Activated CD4-positive, CD25-positive, alpha-beta regulatory T cell treated with anti-CD3 and anti-CD28 coated beads, Interleukin-2, amount 50 U/mL, for 72 hours (primary cell): ENCODE measurements at places on chromosomes 7 and 10.
A peak's percentile ranks its signal among the peaks of the same experiment; 100 is the strongest.

DNA sequence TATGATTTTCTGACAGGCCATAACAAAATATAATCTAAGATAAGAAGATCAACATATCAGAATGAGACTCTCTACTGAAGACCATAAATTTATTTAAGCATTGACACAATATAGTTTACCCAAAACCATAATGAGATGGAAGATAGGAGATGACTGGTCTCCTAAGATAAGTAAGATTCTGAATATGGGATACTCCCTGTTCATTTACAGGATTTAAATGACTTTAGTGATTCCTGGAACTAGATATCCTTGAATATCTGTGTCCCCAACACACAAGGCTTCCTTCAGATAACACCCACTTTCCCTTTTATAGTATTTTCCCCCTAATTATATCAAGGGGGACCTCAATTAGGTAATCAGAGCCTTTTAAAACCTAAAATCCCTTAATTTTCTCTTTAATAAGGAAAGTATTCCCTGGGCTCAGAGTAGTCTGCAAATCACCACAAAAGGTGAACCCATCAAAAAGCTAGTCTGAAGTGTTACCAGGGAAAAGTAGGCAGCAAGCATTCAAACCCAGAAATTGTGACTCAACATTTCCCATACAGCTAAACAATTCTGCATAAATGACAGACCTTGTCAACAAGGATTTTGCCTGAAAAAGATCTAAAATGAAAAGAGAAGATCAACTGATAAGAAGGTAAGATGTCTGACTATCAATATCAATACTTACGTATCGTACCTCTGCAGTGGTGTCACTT, 99.9 kb downstream of the CNOT4 start:
- DNase-seq = no peak

- no peak for DNase-seq
Observed at GRCh38 chr10:65413001-65413400, 1512.8 kb upstream of the LRRTM3 start.

DNA sequence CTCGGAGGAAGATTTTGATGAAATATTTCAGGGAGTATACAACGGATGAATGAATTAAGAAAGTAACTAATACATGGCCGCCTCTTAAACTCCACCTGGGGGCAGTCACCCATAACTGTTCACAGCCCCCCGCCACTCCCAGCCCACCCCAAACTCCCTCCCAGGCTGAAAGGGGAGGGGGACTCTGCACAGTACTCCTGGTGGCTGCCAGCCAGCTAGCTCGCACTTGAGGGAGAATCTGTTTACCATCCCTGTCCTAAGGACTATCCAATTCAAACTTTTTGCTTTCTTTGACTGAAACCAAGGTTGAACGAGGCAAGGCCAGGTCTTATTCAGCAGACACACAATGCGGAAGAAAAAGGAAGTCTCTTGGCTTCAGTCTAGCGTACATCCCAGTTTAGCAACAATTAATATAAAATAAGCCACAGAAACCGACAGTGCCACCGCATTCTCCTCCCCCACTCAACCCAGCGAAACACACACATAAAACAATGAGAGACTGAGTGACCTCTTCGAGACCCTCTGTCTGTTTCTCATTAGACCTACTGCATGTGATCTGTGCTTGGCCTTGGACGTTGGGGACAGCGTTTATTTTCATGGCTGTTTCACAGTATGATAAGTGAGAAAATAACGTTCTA, 219.5 kb downstream of the GLI3 start:
- DNase-seq = no peak

GRCh38 chr10:119658274-119658673, 7.1 kb downstream of the BAG3 start:
- DNase-seq = no peak

DNA sequence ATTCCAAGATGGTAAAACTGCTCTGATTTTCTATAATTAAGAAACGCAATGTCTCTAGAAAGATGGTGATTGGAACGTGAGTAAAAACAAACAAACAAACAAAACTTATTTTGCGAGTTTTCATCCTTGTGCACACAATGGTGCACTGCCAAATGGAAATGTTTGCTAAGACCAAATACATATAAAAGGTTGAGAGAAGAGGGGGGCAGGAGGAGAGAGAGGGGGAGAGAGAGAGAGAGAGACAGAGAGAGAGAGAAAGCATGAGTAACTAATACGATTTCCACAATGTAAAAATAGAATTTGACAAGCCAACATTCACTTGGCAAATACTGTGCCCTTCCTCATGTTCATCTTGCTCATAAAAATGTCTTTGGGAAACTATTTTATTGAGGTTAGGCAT, 375.4 kb downstream of the CNTNAP2 start:
- DNase-seq = no peak

DNA sequence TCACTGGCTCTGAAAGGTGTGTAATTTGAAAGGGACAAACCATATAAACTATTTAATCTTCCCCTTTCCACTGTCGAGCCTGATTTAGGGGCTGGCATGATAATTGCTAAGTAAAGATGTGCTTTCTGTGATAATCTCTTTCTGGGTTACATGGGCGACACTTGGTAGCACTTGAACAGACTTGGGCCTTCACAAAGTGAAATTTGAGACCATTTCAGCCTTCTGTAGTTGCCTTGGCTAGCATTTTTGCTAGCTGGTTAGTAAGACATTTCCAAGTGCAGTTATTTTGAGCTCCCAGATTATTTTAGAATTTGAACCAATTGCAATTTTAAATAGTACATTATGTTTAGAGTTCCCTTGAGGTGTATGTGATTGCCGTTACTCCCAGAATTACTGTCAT, 432.7 kb upstream of the GALNT17 start:
- DNase-seq = no peak

GRCh38 chr10:115745943-115746342, 527.1 kb downstream of the GFRA1 start:
- DNase-seq = no peak

DNA sequence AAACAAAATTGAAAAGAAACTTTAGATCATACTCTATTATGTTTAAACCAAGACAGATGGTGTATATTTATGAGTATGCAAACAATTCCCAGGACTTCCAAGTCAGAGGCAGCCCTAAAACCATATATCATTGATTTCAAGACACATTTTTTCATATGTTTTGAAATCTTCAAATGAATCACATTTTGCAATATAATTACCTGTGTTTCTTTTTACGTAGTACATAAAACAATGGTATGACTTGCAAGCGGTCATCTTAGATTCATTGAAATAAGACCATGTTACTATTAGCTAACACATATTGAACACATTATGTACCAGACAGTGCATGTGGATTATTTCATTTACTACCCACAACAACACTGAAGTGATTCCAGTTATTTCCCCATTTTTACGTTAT, 14.9 kb downstream of the SMURF1 start:
- DNase-seq = no peak

DNA sequence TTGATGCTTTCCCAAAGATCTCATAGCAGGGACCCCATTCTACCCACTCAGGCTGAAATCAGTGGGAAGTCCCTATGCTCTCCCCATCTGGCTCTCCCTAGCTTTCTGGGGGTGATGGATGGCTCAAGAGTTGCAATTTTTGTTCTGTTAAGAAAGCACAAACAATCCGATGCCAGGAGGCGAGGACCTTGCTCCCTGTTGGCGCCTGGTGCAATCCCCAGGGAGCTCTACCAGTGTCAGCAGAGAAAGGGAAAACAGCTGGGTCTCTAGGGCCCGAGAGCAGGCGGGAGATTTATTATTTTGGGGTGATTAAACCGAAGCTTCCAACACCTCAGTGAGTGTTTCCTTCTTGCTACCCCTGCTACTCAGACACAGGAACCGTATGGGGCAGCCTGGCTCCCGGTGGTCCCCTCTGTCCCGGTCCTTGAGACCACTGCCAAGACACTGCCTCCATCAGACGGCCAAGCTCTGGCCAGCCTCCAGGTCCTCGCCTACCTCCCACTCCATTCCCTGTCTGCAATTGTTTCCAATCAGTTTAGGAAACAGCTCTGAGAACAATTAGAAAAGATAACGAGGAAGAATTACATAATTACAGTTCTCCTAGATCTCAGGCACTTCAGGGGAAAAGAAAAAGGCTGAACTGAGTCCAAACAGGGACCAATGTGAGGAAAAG, 147.9 kb downstream of the PLXNA4 start:
- DNase-seq = no peak

DNA sequence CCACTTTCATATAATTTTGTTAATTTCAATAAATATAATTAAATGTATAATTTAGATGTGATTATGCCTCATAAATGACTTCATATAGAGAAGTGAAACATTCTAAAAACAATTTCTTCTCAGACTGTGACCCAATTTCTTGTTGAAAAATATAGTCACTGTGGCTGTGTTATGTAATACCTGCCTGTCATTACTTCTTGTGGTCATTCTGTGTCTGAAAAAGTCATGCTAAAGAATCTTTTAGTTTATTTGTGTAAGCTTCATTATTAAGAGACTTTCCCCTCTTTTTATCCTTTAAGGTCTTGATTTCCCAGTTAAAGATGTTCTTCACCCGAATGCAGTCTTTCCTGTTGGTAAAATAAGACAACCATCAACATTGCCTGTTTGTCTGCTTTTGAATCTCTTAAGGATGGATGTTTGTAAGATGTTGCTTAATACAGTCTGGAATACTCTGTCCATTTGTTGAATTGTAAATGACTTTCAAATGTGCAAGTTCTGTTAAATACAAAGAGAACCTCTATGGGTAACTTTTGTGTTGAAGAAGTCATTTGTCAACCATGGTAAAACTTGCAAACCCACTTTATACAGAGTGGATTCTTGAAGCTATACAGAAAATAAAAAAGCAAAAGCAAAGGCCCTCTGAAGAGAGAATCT, 16.0 kb downstream of the KAT6B start:
- no peak for DNase-seq

- DNase-seq = no peak
Observed at GRCh38 chr10:6400331-6400730, 179.7 kb downstream of the PRKCQ start.

DNA sequence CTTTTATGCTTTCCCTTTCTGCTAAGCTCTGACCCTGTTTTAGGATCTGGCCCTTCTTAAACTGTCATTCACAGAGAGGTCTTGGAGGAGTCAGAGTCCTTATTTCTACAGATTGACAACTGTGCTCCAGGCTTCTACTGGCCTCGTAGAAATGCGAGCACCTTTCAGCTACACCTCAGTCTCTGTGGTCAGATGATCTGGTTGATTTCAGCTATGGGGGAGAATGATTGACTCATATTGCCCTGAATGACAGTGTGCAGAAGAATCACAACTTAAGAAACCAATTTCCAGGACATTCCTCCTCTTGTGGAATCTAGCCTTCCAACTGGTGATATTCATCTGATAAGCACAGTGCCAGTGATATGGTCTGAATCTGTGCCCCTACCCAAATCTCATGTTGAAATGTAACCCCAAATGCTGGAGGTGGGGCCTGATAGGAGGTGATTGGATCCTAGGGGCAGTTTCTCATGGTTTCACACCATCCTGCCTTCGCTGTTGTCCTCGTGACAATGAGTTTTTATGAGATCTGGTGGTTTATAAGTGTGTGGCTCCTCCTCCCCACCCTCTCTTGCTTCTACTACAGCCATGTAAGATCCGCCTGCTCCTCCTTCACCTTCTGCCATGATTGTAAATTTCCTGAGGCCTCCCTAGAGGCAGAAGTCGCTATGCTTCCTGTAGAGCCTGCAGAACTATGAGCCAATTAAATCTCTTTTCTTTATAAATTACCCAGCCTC, 14.0 kb upstream of the CYP3A7 start:
- no peak for DNase-seq

- DNase-seq = no peak
Observed at GRCh38 chr7:98976396-98977185, 98.3 kb downstream of the TRRAP start.

- DNase-seq = no peak
Observed at GRCh38 chr10:5576780-5577624, 52.2 kb downstream of the CALML3 start.

GRCh38 chr7:986766-987751, 4.1 kb downstream of the CYP2W1 start:
- no peak for DNase-seq

DNA sequence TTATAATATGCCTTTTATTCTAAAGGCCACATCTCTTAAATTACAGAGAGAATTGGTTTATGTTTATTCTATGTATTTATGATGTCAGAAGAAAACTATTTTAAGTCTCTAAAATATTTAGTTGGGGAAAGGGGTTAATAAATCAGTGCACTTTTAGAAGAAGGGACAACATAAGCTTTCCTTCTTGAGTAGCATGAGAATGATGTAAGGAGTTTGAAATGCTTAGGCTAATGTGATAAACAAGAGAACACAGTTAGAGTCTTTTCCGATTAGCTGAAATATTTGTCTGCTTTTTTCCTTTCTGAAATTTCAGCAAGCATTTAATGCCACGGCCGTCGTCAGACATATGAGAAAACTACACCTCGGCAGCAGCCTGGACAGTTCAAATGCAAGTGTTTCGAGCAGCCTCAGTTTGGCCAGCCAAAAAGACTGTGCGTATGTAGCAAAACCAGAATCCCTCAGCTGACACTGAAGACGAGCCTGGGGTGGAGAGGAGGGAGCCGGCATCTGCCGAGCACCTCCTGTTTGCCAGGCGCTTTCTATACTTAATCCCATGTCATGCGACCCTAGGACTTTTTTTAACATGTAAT, 176.2 kb downstream of the CCDC3 start:
- DNase-seq = no peak

GRCh38 chr10:4063717-4064116, 278.7 kb upstream of the KLF6 start:
- no peak for DNase-seq

GRCh38 chr10:118585794-118586193, 9.7 kb downstream of the PRLHR start:
- no peak for DNase-seq

DNA sequence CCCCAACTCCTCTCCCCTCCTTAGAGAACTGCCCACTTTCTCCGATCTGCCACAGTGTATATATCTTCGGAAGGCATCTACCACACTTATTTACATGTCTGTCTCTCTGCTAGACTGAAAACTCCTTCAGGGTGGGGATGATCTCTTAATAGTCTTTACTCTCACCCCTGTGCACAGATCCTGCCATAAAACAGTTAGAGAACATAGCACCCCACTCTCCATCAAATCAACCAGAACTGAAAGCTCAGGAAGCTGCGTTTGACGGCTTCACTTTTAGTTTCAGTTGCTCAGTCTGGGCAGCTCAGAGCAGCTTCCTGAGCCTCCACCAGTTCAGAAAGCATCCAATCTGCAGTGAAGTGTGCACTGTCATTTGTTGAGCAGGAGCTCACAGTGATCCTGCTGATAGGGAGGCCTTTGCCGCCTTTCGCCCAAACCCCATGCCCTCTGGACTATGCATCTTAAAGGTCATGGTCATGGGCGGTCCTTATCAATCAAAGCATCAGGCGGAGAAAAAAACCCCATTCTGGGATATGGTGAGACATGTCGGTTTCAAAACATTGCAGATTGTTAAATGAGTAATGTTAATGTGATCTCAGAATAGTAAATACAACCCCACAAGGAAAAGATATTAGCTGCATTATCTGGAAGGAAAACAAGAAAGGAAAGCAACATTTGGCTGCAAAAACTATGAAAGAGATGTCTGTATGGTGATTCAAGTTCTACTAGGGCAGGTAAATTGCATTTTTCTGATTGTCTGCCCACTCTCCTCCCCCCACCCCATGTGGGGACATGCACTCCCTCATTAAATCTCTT, 167.1 kb upstream of the ADO start:
- DNase-seq = peak; percentile 61
